Endodermal cell (in vitro differentiated cells): ENCODE measurements at places on chromosomes 4 and X. TPM values are rescaled to one million over a fixed set of nuclear protein-coding genes. Genes with fewer than 3 reads are reported as not detected.

The CHRDL1 gene
- total RNA-seq, result 2.2 to 4.0 TPM (median 2.6 TPM) in 3 replicates

DNA sequence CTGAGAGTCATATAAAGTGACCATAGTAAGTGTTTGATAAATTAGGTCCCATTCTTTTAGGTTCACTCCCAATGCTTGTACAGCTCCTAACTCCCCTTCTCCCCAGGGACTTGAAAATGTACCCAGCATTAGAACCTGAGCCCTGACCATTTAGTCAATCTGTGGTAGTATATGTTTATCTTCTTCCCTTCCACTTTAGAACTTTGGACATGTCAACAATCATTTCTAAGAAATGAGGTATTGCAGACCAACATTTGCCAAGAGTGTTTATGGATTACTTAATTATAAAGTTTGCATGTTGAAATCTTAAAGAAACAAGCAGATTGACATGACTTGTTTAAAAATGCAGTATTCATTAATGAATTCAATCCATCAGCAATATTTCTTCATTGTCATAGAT, 26.0 kb downstream of the AFM start:
- H3K36me3 ChIP-seq, result no peaks in the 10 kb centered on the region
- H3K27me3 ChIP-seq, result no peaks in the 10 kb centered on the region
- H3K4me1 ChIP-seq, result peaks cover 4% of the 10 kb centered on the region
- no peak for DNase-seq

The TLR7 gene
- total RNA-seq, result 0.09 TPM in 1 of 3 replicates, not detected in the others

DNA sequence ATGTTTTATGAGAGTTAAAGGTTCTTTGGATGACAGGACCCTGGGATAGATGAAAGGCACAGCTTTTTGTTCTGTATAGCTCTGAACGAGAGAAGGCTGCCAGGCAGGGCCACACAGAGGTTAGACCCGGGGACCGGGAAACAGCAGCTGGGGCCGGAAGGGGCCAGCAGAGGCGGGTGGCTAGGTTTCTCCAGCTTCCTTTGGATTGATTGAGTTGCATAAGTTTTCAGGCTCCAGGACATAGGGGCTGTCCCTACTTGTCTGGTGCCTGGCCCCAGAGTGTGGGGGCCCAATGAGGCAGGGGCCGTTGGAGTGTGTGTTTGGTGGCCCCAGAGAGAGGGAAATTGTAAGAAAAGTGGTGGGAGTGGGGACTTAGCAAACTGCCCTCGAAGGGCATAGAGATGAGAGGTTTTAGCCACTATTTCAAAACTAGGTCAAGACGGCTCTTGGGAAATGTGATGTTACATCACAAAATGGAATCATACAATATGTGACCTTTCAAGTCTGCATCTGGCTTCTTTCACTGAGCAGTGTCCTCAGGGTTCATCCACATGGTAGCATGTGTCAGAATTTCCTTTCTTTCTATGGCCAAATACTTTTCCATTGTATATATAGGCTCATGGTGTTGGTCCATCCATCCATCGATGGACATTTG, 3.7 kb downstream of the ZFP92 start:
- H3K4me3 ChIP-seq, result no peak overlapping the region
- H3K36me3 ChIP-seq, result no peaks in the 10 kb centered on the region
- no peak for DNase-seq

The PCDH7 gene
- 99.7 to 102 TPM (median 101 TPM) in 3 replicates for total RNA-seq

DNA sequence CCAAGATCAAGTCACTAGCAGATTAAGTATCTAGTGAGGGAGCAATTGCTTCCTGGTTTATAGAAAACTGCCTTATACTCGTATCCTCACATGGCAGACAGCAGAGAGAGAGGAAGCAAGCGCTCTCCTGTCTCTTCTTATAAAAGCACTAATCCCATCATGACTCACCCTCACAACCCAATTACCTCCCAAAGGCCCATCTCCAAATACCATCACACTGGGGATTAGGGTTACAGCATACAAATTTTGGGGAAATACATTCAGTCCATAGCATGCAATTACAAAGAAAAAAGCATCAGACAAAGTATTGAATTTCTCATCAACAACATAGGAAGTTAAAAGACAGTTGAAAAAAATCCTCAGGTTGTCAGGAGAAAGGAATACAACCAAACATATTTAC, 292.6 kb downstream of the IQCM start:
- DNase-seq, result no peak
- H3K4me1 ChIP-seq, result no peaks in the 10 kb centered on the region
- no peaks in the 10 kb centered on the region for H3K27me3 ChIP-seq
- H3K27ac ChIP-seq, result no peak overlapping the region

DNA sequence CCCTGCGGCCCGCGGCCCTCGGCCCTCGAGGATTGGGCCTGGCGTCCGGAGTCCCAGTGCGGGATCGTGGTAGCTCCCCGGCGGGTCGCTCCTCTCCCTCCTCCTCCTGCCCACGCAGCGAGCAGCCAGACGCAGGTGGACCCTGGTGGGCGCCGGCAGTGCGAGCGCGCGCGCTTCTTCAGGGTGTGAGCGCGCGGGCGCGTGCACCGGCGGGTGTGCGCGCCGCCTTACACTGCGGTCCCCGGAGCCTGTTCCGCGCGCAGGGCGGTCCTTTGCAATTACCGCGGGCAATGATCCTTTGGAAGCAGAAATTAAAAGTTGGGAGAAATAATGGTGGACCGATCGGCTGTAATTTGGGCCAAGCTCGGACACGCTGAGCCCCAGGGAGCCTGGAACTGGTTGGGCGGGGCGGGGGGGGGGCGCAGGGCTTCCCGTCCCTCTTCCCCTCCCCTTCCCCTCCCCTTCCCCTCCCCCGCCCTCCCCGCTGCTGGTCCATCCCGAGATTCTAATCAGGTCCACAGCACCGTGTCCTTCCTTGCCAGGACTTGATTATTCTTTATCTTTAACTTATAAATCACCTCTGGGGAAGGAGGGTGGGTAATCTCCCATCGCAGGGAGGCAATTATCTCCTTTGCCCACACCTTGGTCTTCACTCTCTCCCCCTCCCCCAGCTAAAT, 1.6 kb upstream of the NKX1-1 start:
- H3K4me3 ChIP-seq, result no peak overlapping the region
- no peaks in the 10 kb centered on the region for H3K36me3 ChIP-seq
- no peak overlapping the region for H3K27ac ChIP-seq
- DNase-seq, result peak; percentile 48
- H3K27me3 ChIP-seq, result peaks cover 100% of the 10 kb centered on the region

GRCh38 chr4:184938871-184939270, 79.4 kb upstream of the HELT start:
- no peak for DNase-seq
- no peaks in the 10 kb centered on the region for H3K4me1 ChIP-seq
- H3K27me3 ChIP-seq, result no peaks in the 10 kb centered on the region
- H3K36me3 ChIP-seq, result no peaks in the 10 kb centered on the region
- H3K27ac ChIP-seq, result no peak overlapping the region

- H3K27me3 ChIP-seq, result no peaks in the 10 kb centered on the region
- DNase-seq, result no peak
- no peaks in the 10 kb centered on the region for H3K36me3 ChIP-seq
- no peak overlapping the region for H3K27ac ChIP-seq
Measured at GRCh38 chr4:3638080-3638795, 106.0 kb upstream of the LRPAP1 start.

The TBC1D8B gene
- 4.0 TPM in 2 replicates for total RNA-seq

GRCh38 chr4:41216294-41217019, 2.1 kb upstream of the APBB2 start:
- H3K27me3 ChIP-seq, result no peaks in the 10 kb centered on the region
- H3K36me3 ChIP-seq, result no peaks in the 10 kb centered on the region
- peak overlapping the region; percentile 85 for H3K27ac ChIP-seq
- H3K4me1 ChIP-seq, result peaks cover 3% of the 10 kb centered on the region
- peak; percentile 97 for DNase-seq
- H3K4me3 ChIP-seq, result peak overlapping the region; percentile 89

The ZFP42 gene
- total RNA-seq, result 58.5 and 73.6 TPM in 2 replicates
